Umbilical cord (tissue), 2 donors: ENCODE measurements at places on chromosomes 12 and 14. TPM values are rescaled to one million over a fixed set of nuclear protein-coding genes. Genes with fewer than 3 reads are reported as not detected.

The ERP27 gene
- total RNA-seq, result 0.24 TPM

DNA sequence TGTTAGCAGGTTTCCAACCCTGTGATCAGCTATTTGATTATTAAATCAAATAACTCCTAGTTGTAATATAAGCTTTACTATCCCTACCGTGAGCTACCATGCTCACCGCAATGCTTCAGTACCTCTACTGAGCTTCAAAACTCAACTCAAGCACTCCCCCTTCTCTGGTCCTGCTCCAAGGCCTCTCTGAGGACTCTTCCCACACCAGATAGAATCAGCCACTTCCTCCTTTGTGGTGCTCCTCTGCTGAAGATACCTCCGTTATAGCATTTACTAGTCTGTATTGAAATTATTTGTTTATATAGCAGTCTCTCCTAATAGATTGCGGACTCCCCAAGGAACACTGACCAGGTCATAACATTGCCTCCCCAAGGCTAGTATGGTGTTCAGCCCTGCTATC, 17.5 kb downstream of the AREL1 start:
- no peak for DNase-seq

The VEZT gene
- 94.4 TPM for total RNA-seq

The SCNN1A gene
- 2.2 TPM for total RNA-seq

The EXOC5 gene
- total RNA-seq, result 88.6 TPM
